ENCODE measurements at places on chromosomes 12 and 14.

DNA sequence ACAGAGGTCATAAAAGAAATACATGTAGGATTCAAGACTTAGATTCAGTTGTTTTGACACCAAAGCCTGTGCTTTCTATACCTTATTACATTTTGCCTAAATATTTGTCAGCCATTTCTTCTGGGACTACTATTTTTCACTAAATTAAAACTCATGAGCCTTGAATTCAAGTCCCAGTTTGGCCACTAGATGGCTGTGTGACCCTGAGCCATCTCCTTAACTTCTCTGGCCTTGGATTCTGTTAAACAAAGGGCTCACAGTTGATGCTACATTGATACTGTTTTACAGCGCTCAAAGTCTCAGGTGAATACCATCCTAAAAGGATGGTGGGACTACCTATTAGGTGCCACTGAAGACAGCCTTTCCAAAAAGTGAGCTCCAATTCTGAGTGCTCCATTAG lies 39.6 kb upstream of the CCDC198 start:
- no peak for DNase-seq

DNA sequence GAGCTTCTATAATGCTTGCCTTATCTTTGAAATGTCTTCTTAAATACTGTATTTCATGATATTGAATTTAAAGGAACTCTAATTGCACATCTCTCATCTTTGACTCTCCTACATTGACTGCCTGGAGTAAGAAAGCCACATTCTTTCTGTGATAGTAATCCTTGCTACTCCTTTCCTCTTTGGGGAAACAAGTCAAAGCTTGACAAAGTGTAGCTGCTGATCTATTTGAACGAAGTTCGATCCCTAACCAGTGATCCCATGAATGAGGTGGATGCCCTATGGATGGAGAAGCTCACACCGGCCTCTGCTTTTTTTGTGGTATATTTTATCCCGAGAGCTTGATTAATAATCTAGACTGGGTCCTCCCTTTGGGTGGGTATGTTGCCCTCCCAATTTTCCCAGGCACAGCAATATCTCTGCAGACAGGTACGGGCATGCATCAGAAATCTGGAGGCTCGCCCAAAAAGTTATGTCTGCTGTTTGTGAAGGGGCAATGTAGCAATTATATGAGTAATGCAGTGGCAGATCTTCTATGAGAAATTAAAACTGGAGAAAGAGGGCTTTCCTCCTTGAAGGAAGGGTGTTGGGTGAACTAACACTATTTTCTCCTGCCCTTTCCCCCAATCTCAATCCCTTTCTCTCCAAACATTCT lies 163.0 kb upstream of the FRMD6 start:
- no peak for DNase-seq

GRCh38 chr14:104689881-104690711 lies 678 bp downstream of the INF2 start:
- DNase-seq: no peak

GRCh38 chr14:54902521-54903420 lies at the start of gene GCH1:
Gene GCH1 (minus strand): TSS chr14:54902826. CDS start chr14:54902663, 163 bp downstream.
- peak; percentile 55 for DNase-seq

DNA sequence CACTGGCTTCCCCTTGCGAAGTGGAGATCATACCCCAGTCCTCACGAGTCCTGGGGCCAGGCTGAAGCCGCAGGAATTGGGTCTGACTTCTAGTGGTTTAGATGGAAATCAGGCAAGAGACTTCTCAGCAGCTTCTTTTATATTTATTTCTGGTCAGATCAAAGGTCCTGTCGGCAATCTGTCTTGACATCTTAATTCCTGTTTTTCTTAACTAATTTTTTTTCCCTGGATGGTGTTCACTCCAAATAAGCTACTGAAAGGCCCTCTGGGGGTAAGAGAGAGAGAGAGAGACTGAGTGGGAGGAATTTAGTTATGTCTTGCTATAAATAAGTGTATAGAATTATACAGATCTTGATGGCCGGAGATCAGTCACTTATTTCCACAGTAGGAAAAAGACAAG lies 698.7 kb upstream of the TBX3 start:
- no peak for DNase-seq

DNA sequence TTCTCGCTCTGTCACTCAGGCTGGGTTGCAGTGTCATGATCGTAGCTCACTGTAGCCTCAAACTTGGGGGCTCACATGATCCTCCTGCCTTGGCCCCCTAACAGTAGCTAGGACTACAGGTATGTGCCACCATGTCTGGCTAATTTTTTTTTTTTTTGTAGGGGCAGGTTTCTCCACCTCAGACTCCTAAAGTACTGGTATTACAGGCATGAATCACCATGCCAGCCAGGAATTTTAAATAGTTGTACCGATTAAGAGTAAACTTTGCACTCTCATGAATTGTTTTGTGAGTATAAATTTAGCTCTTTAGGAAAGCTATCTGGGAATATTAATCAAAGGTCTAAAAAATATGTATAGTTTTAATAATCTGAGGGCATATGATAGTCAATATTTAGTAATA lies 25.5 kb downstream of the YEATS4 start:
- no peak for DNase-seq

DNA sequence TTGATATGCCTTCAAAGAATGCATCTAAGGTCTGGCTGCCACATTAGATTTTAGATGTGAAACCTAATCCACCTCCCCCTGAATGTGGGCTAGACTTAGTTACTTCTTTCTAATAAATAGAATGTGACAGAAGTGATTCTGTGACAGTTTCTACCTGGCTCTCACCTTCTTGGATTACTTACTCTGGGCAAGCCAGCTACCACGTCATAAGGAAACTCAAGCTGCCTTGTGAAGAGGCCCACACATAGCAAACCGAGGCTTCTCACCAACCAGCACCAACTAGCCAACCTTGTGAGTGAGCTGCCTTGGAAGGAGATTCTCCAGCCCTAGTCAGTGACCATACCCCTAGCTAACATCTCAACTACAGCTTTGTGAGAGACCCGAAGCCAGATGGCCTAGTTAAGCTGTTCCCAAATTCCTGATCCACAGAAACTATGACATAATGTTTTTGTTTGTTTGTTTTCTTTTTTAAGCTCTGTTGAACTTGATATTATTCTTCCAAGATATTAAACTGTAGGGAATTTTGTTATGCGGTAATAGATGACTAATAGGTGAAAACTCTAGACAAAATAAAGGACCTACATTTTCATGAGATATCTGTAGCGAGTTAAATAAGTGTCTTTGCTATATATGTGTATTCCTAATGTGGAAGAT lies 6.2 kb downstream of the GPR19 start:
- DNase-seq: no peak

DNA sequence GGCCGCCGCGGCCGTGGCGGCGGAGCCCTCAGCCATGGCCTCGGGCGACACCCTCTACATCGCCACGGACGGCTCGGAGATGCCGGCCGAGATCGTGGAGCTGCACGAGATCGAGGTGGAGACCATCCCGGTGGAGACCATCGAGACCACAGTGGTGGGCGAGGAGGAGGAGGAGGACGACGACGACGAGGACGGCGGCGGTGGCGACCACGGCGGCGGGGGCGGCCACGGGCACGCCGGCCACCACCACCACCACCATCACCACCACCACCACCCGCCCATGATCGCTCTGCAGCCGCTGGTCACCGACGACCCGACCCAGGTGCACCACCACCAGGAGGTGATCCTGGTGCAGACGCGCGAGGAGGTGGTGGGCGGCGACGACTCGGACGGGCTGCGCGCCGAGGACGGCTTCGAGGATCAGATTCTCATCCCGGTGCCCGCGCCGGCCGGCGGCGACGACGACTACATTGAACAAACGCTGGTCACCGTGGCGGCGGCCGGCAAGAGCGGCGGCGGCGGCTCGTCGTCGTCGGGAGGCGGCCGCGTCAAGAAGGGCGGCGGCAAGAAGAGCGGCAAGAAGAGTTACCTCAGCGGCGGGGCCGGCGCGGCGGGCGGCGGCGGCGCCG lies 381 bp downstream of the YY1 start:
- no peak for DNase-seq
